ENCODE measurements at places on chromosomes 1 and 21. TPM values are rescaled to one million over a fixed set of nuclear protein-coding genes. Genes with fewer than 3 reads are reported as not detected.

Gene TMEM234
- total RNA-seq: 18.4 TPM

Gene KPRP
- not detected for total RNA-seq

DNA sequence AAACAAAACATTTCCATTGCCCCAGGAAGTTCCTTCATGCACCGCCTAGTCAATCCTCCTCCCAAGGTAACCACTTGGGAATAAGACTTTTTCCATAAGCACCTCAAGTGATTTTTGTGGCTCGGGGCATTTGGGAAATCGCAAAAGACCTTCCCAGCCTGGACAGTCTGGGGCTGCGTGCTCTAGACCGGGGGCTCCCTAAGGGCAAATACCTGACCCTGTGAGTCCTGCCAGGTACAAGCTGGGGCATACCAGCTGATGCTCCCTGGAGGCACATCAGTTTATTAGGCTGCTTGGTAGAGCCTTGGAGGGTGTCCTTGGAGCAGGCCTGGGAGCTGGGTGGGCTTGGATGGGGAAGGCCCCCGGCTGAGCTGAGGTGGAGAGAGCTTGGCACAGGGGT is 34.4 kb downstream of the ALPL start:
- no peak for DNase-seq

- DNase-seq: no peak
Measured at GRCh38 chr1:161261261-161262235, 3.0 kb downstream of the PCP4L1 start.

DNA sequence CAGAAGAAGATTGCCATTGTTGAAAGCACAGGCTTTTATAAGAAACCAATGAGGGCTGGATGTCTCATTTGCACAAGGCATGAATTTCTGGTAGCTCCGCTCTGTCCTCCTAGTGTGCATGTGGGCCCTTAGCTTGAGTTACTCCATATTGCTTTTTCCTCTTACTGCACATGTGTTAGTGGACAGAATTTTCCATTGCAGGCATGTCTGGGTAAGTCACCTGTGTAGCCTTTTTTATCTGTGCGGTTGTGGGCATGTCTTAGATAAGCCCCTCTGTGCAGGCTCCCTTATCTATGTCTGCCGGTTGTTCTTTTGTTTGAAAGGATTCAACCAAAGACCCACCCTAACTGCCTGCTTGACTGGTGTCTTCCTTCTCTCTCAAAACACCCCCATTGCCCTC is 7.2 kb upstream of the CLCA1 start:
- no peak for DNase-seq

DNA sequence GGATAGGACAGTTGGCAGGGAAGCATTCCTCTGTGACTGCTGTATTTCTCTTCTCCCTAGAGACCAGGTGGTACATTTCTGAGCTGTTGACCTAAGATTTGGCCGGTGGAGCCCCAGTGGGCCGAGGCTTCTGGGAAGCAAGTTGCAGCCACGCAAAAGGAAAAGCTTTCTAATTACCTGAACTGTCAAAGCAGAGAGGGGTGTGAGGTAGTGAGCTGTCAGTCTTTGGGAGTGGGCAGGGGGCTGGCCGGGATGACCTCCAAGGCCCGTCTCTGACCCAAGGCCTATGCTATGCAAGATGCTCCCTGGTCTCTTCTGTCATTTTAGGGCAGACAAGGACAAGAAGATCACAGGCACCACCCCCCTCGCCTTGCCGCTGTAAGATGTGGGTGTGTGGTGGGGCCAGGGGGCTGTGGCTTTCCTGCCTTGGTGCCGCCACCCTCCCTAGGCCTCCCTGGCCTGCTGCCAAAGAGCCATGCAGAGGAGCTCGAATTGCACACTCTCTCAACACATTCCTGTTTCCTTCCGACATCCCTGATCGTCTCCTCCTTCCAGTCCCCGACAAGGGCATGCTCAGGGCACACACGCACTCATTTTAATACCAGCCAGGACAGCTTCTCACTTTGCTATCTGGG is 7.7 kb downstream of the PADI1 start:
- DNase-seq: no peak

GRCh38 chr1:232218955-232219865 is 410.7 kb downstream of the SIPA1L2 start:
- no peak for DNase-seq

- no peak for DNase-seq
Measured at GRCh38 chr1:30632481-30632880, 90.9 kb downstream of the MATN1 start.

- DNase-seq: peak; percentile 72
Measured at GRCh38 chr1:5961601-5962000, 30.6 kb downstream of the NPHP4 start.

GRCh38 chr1:150748878-150749719 is 16.5 kb downstream of the CTSS start:
- DNase-seq: no peak

Measured in mesenteric fat pad (tissue), 1 donor.